ENCODE measurements at places on chromosomes 1 and 21. TPM values are rescaled to one million over a fixed set of nuclear protein-coding genes. Genes with fewer than 3 reads are reported as not detected.

LORICRIN gene
- not detected for total RNA-seq

THEMIS2 gene
- 2.0 TPM for total RNA-seq

TFF3 gene
- total RNA-seq = not detected

ASTN1 gene
- 0.16 TPM for total RNA-seq

CATSPERE gene
- 0.49 TPM for total RNA-seq

ADCY10 gene
- total RNA-seq = 0.09 TPM

MLLT11 gene
- 6.1 TPM for total RNA-seq

ASCL5 gene
- total RNA-seq = not detected

PGBD5 gene
- total RNA-seq = not detected

LCE1C gene
- total RNA-seq = not detected

GRCh38 chr1:234907208-234907939, 221.3 kb downstream of the TOMM20 start:
- DNase-seq = no peak

DNA sequence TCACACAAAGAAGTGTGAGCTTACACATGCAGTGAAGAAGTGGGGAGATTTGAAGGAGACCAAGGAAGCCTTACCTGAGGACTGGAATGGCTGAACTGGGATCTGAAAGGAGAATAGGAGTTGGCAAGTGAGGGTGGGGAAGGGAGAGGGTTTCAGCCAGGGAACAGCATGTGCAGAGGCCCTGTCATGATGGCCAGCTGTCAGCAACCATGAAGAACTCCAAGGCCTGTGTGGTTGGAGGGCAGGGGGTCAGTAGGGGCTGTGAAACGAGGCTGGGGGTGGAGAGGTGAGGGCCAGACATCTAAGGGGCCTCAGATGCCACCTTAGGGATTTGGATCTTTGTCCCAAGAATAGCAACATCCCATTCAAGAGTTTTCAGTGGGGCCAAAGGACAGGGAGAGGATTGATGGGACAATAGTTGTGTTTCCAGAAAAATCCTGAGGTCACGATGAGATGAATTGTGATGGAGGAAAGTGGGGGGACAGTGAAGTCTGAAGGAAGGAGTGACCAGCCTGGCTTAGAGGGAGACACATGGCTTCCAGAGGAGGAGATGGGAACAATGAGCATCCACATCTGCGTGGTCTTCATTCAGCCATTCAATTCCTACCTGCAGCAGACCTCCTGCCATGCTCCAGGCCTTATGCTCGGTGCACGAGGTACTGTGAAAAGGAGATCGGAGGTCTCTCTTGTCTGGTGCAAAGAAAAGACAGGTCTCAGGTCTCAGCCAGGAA, 187.6 kb downstream of the MATN1 start:
- DNase-seq = no peak

GRCh38 chr1:43431676-43432075, 22.1 kb downstream of the HYI start:
- DNase-seq = no peak

DNA sequence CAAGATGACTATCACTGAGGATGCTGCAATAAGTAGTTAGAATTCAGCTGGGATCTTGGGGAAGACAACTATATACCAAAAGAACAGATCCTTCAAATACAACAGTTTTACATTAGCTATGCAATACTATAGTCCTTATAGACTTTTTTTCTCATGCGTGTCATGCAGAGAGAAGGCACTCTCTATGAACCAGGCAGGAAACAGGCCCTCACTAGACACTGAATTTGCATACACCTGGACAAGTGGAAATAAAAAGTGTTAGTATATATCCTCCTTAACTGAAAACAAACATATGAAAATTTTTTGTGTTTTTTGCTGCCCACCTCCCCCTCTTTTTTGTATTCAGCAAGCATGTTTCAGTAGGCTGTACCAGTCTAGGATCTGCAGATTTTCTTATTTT, 29.9 kb downstream of the TMCO1 start:
- no peak for DNase-seq

DNA sequence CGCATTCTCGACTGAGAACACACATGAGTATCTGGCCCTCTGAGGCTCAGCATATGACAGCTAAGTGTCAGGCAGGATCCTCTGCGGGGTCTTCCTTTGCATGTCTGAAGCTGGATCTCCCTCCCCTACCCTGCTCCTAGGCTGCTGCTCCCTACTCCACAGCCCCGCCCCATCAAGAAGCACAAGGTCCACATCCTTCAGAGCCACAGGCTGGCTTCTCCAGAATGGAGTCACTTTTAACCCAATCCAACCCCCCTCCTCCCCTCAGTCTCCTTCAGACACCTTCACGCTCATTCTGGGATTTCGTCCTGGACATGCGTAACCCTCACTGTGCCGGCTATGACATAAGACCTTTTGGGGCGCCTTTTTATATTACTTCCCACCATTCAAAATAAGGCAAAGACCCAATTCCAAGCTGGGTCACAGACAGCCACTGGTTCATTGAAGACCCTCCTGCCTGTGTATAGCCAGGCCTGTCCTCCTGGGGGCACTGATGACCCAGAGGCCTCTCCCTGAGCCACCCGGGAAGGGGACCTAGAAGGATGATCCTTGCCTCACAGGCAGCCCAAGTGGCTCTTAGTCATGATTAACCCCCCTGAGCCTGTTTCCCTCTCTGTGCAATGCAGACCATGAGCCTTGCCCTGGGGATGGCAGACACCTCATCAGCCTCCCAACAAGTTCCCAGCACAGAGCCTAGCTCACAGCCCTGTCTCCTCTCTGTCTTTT, 4.7 kb downstream of the ADGRB2 start:
- DNase-seq = no peak

DNA sequence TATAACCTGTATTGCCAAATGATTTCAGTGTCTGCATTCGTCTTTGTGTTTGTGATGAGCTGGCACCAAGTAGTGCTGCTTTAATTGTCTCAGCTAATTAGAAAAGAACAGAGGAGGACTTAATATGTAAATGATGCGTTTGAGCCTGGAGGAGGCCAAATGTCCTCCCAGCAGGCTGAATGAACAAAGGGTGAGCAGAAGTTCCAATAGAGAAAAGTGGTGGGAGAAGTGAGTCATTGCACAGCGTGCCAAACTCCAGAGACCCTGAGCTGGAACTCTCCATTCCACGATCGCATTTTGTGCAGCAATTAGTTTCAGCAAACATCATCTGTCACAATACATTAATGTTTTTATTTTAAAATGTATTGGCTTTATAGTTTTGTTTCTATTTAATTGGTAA, 17.9 kb downstream of the ETV3L start:
- DNase-seq = no peak

GRCh38 chr1:223363856-223364684, at the start of gene SUSD4:
Gene SUSD4 (minus strand): TSS chr1:223364176. CDS start chr1:223363425, 751 bp downstream.
- no peak for DNase-seq

GRCh38 chr1:61323681-61324328, 241.4 kb downstream of the NFIA start:
- no peak for DNase-seq

GRCh38 chr1:159941591-159942560, 3.5 kb downstream of the IGSF9 start:
- no peak for DNase-seq

- no peak for DNase-seq
Observed at GRCh38 chr1:143735764-143736461, 235.9 kb downstream of the FAM72C start.

GRCh38 chr1:74392186-74392585, 120.2 kb downstream of the LRRC53 start:
- DNase-seq = no peak

GRCh38 chr1:89611721-89612120, 21.2 kb upstream of the LRRC8C start:
- DNase-seq = no peak

DNA sequence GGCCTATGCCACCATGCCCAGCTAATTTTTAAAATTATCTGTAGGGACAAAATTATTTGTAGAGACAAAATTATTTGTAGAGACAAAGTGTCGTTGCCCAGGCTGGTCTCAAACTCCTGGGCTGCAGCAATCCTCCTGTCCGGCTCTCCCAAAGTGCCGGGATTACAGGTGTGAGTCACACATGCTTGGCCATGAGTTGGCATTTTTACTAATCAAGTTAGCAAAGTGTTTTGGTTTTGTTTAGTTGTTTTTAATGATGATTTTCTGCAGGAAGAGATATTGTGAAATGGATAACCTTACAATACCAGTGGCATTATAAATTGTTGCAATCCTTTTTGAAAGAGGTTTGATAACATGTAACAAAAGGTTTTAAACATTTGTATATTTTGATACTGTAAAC, 65.3 kb upstream of the MAGI3 start:
- DNase-seq = peak; percentile 14
